Fibroblast of skin of left quadriceps (primary cell): ENCODE measurements at places on chromosomes 11 and 22.

DNA sequence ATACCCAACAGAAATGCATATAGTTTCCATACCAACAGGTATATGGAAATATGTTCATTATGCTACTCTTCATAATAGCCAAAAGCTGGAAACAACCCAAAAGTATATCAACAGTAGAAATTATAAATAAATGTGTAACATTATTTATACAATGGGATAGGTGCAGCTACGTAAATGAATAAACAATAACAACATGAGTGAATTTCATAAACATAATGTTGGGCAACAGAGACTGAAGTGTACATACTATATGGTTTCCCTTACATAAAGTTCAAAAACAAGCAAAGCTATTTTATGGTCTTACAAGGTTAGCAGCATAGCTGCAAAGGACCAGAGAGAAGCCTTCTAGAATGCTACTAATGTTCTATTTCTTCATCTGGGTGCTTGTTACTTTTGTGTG is 305.0 kb downstream of the INSC start:
- no peak for DNase-seq

GRCh38 chr11:93532281-93532789 is 10.9 kb downstream of the SMCO4 start:
- no peak for DNase-seq

DNA sequence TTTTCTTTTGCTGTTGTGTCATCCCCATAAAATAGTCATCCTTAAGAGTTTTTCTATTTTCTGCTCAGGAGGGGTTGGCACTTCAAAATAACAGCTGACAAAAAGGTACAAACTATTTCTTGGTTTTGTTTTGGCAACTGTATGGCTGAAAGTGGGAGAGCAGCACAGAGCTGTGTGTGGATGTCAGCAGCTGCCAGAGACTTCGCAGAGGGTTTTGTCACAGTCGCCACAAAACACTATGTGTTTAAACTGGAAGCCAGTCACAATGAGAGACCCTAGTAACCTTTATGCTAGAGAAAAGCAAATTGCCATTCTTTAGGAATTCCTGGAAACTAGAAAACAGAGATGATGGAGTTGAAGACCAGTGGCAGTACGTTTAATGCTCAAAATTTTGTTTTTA is 189.6 kb upstream of the CCDC90B start:
- no peak for DNase-seq

GRCh38 chr11:10688401-10688800 is 5.2 kb downstream of the IRAG1 start:
- DNase-seq = no peak

DNA sequence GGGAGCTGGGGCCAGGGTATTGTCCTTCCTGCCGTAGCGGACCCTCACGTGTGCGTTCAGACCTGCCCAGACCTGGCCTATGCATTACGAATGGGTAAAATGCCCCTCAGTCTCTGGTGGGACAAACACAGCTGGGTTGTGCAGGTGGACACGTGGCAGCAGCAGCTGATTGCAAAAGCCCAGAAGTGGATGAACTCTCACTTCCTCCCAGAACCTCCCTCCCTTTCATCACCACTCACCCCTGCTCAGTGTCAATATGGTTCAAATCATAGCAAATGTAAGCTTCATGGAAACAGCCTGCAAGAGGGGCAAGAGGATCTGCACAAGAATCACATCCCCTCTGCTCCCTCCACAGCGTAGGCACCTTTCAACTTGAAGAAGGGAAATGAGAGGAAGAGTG is 352.1 kb downstream of the OPCML start:
- DNase-seq = no peak

- no peak for DNase-seq
These were observed 290.7 kb upstream of the MPPED2 start for GRCh38 chr11:30876663-30877396.

- no peak for DNase-seq
These were observed 41.3 kb downstream of the APOL1 start for GRCh38 chr22:36294293-36294620.

DNA sequence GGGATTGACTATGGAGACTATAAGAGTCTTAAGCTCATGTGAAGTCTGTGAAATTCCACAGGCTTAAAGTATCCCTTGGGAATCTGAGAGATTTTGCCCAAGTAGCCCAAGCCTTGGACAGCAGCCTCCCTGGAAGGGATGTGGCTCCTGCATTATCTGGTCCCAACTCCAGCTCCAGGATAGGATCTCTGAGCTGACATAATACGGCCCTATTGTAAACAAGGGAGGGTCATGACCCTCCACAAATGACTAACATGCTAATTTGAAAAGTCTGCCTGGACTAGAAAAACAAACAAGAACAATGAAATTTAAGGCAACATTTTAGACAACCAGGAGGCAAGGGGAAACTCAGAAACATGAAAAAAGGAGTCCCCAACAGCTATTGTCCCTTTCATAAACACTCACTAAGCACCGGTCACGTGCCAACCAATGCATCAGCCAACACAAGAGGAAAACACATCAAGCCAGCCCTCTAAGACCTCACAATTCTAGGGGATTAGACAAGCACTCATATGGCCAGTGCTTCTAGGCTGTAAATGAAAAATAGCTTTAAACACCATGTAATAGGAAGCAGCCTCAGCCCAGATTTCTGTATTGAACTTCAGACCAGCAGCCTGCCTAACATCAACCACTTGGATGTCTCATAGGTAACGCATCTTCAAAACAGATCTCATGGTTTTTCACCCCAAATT is 101.2 kb upstream of the TIMP3 start:
- DNase-seq = no peak

DNA sequence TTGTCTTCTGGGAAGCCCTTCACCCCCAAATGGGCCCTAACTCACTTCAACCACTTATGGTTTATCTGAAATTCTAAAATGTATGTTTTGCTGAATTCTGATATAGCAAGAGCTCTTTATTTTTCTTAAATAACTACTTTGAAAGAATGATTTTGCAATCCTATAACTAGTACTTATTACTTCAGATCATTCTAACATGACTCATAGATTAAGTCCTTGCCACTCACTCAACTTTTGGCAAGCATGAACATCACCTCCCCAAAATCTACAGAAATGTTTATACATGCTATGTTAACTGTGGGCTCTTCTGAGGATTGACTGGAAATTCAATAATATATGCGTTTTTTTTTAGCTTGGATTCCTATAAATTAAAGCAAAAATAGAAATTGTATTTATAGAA is 367.4 kb upstream of the FAT3 start:
- peak; percentile 63 for DNase-seq

DNA sequence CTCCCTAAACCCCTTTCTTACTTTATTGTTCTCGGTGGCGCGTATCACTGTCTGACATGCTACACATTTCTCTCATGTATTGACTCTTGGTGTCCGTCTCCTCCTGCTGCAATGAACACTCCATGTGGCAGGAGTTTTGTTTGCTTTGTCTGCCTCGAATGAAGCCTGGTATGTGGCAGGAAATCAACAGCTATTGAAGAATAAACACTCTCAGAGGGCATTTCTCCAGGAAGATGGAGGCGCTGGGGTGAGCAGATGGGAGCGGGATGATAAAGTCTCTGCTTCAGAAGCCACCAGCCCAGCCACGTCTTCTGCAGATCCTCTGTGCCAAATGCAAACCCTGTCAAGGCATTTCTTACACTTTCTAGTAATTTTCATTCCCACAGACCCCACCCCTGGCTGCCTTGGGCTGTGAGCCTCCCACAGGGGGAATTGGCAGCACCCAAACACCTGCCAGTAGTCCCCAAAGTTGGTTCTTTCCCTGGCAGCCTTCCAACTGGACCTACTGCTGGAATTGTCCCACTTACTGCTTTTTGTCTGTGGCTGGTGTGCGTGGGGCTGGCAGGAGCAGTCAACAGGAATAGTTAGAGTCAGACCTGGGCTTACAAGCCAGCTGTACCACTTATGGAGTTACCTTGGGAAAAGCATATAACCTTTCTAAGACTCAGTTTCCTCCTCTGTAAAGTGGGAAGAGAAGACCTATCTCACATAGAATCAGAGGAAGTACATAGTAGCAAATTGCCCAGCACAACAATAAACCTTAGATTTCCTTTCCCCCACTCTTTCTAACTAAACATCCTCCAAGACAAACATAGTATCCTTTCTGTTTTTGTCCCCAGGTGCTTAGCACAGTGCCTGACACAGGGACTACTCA is 13.3 kb upstream of the IL10RA start:
- DNase-seq = no peak

DNA sequence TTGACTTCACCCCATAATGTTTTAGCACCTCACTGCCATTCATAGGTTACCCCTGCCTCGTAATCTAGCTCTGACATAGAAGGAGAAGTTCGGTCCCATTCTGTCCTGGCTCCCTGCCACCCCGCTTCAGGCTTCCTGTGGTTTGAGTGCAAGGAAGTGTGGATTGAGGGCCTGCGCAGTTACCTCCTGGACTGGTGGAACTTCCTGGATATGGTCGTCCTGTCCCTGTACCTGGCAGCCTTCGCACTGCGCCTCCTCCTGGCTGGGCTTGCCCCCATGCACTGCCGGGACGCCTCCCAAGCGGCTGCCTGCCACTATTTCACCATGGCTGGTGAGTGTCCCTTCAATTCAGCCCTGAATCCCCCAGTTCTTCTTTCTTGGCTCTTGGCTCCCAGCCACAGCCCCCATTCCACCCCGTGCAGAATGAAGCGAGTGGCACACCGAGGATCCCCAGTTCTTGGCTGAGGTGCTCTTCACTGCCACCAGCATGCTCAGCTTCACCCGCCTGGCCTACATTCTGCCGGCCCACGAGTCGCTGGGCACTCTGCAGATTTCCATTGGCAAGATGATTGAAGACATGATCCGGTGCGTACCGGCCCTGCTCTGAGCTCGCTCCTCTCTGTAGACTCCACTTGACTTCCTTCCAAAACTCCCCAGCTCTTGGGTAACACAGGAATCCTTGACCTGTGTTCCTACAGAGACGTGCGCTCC is 15.4 kb downstream of the ART5 start:
- no peak for DNase-seq

DNA sequence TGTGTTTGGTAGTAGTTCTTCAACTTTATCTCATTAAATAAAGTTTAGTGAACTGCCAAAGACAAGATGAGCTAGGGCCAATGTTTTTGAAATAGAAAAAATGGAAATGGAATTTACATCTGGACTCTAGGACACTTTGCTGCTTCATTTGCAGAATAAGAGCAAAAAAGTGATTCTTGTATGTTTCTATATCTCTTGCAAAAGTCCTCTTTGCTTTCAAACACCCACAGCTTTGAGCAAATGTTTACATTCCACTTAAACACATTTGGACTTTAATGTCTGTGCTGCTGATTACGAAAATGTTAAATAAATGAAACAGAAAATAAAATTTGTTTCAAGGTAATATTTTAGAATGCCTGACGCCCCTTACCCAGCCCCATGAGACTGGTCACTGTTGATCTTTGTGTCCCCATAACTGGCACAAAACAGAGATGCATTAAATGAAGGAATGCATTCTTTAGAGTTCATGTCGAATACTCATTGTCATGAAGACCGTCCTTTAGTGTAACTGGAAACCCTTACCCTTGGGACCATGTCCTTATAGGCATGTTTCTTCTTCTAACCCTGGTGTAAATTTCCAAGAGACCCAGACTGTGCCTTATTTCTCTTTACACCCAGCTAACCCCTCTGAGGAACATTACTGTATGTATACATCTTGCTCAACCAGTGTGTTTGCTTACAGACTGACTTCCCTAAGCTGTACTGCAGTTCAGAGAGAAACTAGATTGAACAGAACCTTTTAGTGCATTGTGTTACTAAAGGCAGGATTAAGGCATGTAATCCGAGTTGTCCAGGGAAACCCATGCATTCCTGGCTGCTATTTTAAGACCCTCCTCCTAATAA is 199.7 kb downstream of the NAV2 start:
- DNase-seq = no peak

GRCh38 chr11:20672575-20672974 is 3.2 kb downstream of the NELL1 start:
- no peak for DNase-seq

DNA sequence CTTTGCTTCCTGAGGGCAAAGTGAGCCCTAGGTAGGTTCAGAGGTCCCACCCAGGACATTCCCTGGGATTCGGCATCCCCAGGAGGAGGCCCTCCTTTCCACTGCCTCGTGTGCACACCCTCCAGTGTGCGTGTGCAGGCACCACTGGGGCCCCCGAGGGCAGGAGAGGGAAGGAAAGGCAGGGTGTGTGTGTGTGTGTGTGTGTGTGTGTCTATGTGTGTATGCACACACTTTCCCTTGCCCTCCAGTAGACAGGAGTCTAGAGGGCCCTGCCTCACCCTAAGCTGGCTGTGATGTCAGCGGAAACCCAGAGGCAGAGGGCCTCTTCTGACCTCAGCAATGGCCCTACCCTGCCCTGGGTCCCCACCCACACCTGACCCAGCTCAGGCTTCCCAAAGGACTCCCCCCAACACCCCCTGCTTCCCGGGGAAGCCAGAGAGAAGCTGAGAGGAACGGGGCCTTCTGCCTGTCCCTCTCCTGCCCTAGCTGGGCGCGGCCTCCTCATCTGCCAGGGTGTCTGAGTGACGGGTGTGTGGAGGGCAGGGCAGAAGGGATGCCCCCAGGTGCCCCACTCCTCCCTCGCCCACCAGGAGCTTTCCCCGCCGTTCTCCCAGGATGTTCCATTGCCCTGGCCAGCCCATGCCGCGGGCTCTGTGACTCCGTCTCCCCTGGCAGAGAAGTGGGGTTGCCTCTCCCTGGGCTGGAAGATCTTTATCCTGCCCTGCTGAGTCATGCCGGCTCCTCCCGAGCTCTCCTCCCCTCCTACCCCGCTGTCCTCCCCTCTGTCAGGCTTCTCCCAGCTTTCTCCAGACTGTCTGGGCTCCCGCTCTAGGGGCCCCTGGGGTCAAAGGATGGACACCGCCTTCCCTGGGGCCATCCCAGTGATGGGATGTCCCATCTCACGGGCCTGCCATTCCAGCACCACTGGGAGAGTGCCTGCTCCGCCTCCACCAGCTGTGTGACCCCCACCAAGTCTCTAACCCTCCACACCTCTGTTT is 6.0 kb upstream of the CLCF1 start:
- no peak for DNase-seq

GRCh38 chr11:128962896-128963295 is 20.2 kb upstream of the TP53AIP1 start:
- no peak for DNase-seq

DNA sequence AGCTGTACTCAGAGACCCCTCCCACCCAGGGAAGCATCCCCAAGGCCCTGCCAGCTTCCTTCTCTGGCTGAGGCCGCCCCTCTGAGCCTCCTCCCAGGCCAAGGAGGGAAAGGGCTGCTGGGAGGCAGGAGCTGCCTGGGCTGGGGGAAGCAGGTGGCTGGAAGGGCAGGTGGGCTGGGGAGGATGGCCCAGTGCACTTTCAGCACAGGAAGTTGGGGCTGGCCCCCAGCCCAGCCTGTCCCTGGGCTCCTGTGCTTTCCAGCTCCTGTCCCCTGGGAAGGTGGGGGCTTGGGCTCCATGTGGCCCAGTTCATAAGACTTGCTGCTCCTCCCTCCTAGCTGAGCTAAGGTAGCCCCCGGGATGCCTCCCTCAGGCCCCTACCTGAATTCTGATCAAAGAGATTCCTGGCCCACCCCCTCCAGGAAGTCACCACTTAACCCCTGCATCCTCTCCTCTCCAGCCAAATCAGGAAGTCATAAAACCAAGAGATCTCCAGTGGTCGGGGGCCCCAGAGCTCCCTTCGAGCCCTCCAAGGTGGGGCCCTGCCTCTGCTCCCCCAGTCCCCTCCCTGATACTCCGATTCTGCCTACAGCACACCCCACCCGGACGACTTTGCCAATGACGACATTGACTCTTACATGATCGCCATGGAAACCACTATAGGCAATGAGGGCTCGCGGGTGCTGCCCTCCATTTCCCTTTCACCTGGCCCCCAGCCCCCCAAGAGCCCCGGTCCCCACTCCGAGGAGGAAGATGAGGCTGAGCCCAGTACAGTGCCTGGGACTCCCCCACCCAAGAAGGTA is 4.9 kb downstream of the PPP1CA start:
- DNase-seq = no peak

- DNase-seq = no peak
These were observed 40.7 kb downstream of the LMO1 start for GRCh38 chr11:8222820-8223512.

- DNase-seq = no peak
These were observed 1.9 kb upstream of the ZBTB16 start for GRCh38 chr11:114057605-114058004.
